Activated CD4-positive, alpha-beta T cell treated with anti-CD3 and anti-CD28 coated beads, Interleukin-2, Interleukin-4, amounts not matched to agents 100 ng/mL and 50 ng/mL, durations not matched to agents 16 hours and 8 hours (primary cell): ENCODE measurements at places on chromosomes 1 and 21.

- no peak for DNase-seq
These were observed 30.0 kb downstream of the WNT3A start for GRCh38 chr1:228036701-228037231.

GRCh38 chr1:41862384-41863221, 56.1 kb downstream of the HIVEP3 start:
- DNase-seq = peak; percentile 85

DNA sequence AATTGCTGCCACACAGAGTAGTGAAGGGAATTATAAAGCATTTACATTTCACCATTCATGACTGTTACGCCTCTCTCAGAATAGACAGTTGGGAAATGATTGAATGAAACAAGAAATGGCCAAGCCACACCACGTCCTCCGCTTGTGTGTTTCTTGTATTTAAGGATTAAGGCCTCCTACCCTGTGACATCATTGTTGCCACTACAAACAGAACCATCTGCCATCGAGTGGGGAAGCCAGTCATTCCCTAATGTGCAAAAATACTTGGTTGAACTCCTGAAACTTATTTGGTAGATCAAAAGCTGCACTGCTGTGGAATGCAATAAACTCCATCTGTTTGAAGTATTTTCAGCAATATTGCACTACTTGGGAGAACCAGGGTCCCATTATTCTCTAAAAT, 99.0 kb upstream of the C1orf105 start:
- DNase-seq = no peak

DNA sequence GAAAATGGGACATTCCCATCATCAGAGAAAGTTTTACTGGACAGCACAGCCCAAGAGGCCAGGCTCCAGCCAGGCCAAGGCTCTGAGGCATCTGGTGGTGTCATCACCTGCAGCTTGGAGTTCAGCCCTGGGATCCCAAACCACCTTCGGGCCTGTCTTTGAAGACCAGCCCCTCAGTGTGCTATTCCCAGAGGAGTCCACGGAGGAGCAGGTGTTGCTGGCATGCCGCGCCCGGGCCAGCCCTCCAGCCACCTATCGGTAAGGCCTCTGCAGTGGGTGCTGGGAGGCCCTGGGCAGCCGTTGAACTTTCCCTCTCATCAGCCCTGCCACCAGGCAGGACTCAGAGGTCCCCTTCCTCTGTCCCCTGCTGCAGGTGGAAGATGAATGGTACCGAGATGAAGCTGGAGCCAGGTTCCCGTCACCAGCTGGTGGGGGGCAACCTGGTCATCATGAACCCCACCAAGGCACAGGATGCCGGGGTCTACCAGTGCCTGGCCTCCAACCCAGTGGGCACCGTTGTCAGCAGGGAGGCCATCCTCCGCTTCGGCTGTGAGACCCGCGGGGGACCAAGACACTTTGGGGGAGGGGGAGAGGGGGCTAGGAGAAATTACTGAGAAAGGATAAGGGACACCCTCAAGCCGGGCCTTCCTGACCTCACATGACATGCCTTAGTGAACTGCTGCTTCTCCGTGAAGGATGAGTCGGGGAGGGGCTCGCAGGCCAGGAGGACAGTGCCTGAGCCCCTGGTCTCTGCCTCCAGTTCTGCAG, 15.0 kb downstream of the CNTN2 start:
- DNase-seq = no peak

GRCh38 chr1:1785666-1786065, 7.4 kb upstream of the NADK start:
- DNase-seq = no peak

- DNase-seq = no peak
These were observed 307.0 kb upstream of the USP25 start for GRCh38 chr21:15422783-15423182.

DNA sequence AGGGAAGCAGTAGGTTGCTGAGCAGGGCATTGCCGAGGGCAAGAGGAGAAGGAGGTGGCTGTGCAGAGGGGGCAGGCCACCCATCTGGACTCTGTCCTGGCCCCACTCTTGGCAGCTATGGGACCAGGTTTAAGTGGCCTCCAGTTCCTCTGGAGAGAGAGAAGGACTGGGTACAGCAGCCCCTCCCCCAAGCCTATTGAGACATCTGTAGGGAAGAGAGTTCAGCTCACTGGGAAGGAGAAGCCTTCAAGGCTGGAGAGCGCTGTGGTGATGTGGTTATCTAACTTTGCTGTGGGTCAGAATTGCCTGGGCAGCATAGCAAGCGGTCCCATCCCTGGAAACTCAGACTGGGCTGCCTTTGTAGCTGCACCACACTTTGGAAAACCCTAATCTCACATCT, 93.9 kb downstream of the KCNJ15 start:
- DNase-seq = no peak

- DNase-seq = no peak
These were observed 98.3 kb upstream of the FGGY start for GRCh38 chr1:59198564-59198963.

- no peak for DNase-seq
These were observed 4.4 kb upstream of the FMO2 start for GRCh38 chr1:171180670-171181069.

- DNase-seq = no peak
These were observed 23.8 kb downstream of the IFNGR2 start for GRCh38 chr21:33427051-33427450.

- no peak for DNase-seq
These were observed 60.2 kb downstream of the PCP4 start for GRCh38 chr21:39927304-39927886.

DNA sequence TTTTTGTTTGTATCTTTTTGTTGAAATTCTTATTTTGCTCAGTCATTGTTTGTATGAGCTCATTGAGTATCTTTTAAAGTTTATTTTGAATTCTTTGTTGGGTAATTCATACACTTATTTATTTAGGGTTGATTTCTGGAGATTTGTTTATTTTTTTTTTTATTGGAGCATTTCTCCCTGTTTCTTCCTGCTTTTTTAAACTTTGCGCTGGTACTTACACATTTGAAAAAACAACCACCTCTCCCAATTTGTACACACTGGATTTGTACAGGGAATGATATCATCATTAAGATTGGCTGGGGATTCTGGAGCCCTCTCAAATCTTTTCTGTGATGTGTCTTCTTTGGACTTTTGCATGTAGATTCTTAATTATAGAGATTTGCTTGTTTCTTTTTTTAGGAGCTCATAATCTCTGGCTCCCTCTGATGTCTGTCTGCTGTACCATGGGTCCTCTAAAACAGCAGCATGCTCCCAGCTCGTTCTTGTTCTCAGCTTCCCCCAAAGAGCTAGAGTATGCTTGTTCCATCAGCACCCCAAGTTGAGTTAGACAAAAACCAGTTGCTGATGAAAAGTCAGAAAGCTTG, 310.7 kb downstream of the DUSP10 start:
- DNase-seq = no peak
